Activated naive CD8-positive, alpha-beta T cell treated with anti-CD3 and anti-CD28 coated beads, Interleukin-2, amount 50 U/mL, for 16 hours (primary cell): ENCODE measurements at places on chromosomes 7 and 10.

DNA sequence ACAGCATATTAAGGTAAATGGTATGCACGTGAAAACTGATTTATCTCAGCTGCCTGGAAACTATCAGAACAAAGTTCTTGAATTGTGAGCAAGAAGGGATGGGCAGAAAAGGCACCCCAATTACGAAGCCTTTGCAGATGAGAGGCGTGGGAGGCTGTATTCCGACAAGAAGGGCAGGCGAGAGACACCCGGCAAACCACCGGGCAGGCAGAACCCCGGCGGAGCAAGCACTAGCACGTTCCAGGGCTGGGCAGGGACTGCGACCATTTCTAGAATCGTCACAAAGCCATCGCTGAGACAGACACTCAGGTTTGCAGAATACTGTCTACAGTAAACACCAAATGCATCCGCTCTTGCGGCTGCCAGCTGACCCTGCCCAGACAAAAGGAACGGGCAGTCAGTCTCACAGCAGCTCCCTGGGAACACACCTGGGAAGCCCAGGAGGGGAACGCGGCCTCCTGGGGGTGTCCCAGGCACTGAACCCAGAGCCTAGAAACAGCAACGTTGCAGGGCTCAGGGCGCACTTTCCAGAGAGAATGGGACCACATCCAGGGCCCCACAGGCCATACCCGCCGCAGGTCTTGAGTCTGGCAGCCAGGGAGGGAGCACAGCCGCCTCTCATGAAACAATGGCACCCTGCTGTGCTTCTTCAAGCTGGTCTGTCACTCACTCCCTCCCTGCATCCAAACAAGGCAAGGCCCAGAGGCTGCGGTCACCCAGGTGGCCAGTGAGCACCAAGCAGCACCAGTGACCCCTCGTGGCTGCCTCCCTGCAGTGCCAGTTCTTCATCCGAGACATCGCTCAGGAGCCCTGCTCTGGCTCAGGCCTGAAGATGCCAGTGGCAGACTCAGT, 261.9 kb downstream of the PTPRN2 start:
- no peak for DNase-seq

GRCh38 chr10:131641231-131641630, 259.6 kb upstream of the PPP2R2D start:
- no peak for DNase-seq

GRCh38 chr7:25823571-25823970, 328.4 kb upstream of the NFE2L3 start:
- no peak for DNase-seq

GRCh38 chr7:1580422-1581030, 10.7 kb upstream of the PSMG3 start:
- no peak for DNase-seq

DNA sequence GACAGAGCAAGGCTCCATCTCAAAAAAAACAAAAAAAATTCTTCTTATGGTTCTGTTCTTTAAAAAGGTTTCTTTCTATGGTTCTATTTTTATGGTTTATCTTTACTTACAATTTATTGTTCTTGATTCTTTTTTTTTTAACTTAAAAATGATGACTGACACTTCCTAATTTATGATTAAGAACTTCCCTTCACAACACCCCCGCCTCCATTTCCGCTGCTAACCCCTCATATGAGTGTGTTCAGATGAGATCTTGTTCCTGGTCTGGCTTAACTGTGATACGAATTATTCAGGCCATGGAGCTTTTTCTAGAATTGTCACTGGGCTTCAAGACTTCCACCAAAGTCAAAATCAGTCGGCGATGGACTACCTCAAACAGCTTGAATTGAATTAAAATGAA, 33.9 kb downstream of the PTER start:
- no peak for DNase-seq

- DNase-seq = no peak
Measured at GRCh38 chr7:96526496-96526895, 183.2 kb downstream of the SEM1 start.

- DNase-seq = no peak
Measured at GRCh38 chr7:20152511-20152910, 64.7 kb downstream of the MACC1 start.

- no peak for DNase-seq
Measured at GRCh38 chr7:78247910-78248689, 449.5 kb downstream of the PHTF2 start.

DNA sequence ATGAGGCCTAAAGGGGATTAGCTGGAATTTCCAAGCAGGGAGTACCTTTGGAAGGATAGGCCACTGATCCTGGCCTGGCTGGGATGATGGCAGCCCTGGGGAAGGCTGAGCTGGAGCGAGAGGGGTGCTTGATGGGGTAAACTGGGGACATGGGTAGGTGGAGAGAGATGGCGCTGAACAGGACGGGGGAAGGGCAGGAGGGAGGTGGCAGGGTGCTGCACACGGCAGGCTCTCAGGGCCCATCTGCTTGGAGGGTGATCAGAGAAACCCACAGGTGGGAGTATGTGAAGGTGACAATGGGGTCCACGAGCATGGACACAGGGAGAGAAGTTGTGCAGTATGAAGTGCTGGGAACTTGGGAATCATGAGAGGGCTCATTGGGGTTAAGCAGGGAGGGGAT, 10.3 kb downstream of the MAT1A start:
- no peak for DNase-seq

GRCh38 chr10:13219685-13220670, 14.2 kb downstream of the UCMA start:
- no peak for DNase-seq

- DNase-seq = no peak
Measured at GRCh38 chr10:87761892-87762291, 56.1 kb downstream of the ATAD1 start.

DNA sequence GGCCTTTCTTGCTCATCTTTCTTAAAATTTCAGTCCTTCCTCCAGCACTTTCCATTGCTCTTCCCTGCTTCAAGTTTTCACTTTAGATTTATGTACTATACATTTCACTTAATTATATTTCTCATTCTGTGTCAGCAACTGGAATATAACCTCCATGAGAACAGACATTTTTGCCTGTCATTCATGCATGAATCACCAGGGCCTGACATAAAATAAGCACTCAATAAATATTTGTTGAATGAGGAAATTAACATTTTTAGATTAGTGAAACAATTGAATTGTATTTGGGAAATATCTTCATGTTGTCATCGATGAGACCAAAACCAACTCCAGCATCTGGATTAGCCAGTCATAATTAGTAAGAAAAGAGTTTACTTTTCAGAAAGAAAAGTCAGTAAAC, 6.1 kb downstream of the SAMD9L start:
- DNase-seq = no peak

DNA sequence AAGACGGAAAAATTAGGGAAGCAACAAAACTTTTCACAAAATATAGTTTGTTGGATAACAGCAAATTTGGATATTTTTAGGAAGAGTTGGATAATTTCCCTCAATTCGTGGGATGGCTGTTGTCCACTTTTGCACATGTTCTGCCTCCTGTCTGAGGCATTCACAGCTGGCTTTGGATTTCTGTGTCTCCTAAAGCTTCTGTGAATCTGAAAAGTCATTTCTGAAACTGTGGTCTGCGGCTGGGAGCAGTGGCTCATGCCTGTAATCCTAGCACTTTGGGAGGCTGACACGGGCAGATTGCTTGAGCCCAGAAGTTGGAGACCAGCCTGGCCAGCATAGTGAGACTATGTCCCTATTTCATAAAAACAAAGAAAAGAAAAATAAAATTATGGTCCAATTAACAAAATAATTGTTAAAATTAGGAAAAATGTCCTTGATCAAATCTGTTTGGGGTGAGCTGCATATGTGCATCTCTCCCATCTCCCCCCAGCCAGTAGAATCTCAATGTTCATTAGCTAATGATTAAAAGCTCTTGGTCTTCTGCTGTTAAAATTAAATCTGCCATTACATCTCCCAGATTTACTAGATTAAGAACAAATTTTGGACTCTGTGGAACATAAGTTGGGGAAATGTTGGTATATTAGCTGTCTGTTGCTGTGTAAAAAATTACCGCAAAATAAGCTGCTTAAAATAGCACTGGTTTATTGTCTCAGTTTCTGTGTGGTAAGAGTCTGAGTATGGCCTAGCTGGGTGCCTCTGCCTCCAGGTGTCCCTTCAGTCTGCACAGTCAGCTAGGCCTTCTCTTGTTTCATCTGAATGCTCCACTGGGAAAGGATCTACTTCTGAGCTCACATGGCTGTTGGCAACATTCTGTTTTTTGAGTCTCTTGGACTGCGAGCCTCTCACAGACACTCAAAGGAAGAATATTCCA, 332.0 kb upstream of the FZD1 start:
- no peak for DNase-seq

DNA sequence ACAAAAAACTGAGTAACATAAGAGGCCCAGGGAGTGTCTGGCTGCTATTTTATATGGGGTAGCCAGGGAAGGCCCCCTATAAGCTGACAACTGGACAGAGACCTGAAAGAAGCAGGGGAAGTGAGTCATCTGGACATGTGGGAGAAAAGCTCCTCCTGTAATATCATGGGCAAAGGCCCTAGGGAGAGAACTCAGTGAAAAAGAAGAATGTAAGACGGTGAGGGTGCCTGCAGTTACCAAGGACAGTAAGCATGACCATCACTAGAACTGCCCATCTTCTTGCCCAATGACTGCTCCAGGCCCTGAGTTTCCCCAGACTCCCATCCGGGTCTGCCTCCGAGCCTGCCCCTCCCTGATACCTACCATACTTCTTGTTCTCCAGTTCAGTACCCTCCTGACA, 2.3 kb downstream of the ELMO1 start:
- no peak for DNase-seq

DNA sequence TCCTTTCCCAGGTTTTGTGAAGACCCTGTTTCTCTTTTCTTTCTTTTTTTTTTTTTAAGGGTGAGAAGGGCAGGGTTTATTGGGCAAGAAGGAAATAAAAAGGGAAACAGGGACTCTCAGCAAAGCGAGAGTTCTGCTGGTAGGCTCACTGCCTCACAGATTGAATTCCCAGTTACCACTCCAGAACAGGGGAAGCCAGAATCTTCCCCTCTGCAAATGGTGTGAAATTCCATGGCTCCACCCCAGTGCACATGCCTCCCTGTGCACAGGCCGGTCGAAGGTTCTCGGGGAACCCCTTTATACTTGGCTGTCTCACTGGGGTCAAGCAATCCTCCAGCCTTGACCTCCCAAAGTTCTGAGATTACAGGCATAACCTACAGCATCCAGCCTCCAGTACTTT, 10.5 kb upstream of the GUSB start:
- DNase-seq = no peak

- DNase-seq = no peak
Measured at GRCh38 chr10:130230611-130231010, 94.4 kb downstream of the GLRX3 start.

DNA sequence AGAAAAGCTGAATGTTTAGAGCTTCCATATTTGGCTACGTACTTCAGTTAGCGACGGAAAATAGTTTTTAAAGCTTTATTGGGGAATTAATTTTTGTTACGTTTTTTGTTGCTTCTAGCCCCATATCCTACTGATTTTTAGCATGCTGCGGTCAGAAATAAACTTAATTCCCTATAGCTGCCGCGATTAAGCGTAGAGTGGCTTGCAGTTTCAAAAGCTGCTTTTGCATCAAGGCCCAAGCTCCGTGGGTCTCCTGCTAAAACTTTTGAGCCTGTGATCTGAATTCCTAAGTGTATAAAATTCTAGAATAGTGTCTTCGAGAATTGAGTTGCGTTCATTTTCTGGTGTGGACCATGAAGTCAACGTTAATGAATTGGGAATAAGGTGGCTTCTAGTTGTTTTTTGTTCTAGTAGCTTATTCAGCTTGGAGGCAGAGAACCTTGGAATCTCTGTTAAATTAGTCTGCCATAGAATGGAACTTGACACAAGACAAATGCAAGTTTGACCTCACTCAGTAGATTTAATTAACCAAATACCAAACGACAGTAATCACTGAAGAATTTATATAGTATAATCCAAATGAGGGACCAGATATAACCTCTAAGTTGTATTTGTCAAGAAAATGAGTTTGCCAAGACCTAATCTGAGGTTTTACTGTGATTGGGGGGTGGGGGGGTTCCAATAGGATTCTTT, 977 bp downstream of the CALU start:
- DNase-seq = no peak

DNA sequence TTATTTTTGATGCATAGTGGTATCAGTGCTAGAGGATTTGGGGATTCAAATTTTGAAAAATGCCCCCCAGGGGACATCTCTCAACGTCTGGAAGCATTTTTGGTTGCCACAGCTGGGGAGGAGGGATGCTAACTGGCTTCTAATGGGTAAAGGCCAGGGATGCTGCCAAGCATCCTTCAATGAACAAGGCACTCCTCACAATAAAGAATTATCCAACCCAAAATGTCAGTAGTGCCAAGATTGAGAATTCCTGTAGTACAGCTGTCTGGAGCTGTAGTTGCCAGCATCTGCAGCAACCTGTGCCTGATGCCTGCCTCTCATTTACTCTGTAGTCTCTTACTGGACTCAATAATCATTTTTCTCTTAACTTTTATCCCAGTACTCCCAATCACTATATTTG, 53.5 kb downstream of the SEPTIN7 start:
- DNase-seq = no peak

- no peak for DNase-seq
Measured at GRCh38 chr10:79050896-79051555, 17.7 kb upstream of the ZMIZ1 start.

- DNase-seq = no peak
Measured at GRCh38 chr10:82294874-82295378, 419.9 kb downstream of the NRG3 start.

DNA sequence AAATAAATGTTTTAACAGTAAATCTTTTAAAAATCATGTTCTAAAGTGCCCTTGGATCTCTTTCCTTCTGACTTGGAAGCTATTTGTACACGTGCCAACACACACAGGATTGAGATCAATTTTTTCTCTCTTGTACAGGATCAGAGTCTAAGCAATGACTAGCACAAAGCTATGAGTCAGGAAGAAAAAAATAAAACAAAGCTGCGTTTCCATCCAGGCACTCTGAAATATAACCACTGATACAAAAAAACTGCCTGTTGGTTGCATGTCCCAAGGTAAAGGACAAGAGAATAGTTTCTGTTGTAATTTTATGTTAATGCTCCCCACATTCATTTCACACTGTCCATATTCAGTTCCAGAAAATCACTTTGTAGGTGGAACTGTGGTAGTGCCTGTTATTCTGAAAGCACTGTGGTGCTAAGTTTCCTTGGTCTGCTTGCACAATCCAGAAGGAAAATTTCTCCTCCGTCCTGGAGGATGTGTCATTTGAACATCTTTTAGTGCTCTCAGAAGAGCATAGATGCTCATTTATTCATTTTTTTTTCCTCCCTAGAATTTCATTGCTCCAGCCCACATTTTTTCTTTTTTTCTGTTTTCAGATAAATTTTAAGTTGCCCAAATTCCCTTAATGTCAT, 113.4 kb downstream of the PLXDC2 start:
- no peak for DNase-seq

DNA sequence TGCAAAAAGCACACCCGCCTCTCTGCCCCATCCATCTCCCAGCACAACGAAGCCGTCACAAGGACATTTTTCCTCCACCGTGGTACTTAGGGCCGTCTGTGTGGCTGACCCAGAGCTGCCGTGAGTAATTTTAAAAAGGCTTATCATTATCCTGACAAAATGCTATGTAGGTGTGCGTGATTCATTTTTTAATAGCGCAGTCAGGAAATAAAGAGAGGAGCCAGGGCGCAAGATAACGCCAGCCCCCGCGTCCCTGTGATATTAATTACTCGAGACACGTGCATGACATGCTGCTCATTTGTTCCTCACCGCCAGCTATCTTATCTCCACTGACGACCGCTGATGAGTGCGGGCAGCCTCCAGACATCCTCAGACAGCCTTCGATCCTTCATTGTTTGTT, 332.7 kb upstream of the PFKP start:
- DNase-seq = no peak
